ENCODE measurements at places on chromosomes 4 and X.

GRCh38 chr4:181350615-181351415, 892.4 kb upstream of the TENM3 start:
- DNase-seq: no peak

DNA sequence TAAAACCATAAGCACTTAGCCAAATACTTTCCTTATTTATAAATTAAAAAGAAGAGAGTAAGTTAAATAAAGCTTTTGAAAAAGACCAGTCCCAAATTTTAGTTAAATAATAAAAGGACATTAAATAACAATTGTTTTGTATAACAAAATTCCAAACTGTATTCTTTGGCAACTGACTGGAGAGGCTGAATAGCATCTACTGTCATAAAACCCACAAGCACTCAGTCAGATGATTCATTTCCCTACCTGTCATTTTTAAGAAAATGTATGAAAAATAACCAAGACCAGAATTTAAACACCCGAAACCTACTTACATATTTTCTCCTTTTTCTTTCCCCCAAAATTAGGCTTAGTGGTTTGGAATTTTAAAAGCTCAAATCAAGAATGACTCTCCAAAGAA, 32.5 kb upstream of the SMIM10L2A start:
- no peak for DNase-seq

- no peak for DNase-seq
Observed at GRCh38 chr4:40262077-40262528, 65.3 kb downstream of the RHOH start.

DNA sequence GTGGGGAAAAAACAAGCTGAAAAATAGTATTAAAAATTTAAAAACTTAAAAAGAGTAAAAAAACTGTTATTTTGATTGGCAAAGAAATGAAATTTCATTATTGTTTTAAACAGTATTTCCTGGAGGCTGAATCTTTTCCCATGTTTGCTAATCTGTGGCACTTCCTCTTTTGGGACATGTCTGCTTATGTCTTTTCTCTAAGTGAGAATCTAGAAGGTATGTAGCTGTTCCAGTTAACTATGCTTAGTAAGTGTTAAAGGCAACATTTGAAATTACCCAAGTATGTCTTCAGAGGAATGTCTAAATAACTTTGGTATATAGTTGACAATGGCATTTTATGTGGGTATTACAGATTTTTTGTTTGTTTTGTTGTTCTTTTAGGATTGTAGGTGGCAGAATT, 81.6 kb upstream of the TBC1D9 start:
- no peak for DNase-seq
